ENCODE measurements at places on chromosomes 4 and X.

DNA sequence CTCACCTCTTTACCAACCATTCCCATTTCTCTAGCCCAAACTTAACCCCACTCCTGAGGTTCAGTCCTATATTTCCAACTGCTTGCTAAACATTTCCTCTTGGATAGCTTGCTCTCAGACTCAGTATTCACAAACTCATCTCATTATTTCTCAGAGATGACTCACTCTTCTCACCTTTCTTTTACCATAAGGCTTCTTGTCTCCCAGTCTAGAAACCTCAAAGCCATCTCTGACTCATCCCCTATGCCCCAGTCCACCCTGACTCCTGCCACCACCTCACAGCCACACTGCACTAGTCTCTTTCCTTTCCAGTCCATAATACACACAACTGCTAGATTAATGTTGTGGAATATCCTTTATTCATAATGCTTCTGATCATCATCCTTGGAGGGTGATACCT, 4.8 kb downstream of the FRMPD3 start:
- no peak for DNase-seq

GRCh38 chrX:96771486-96771885, 86.8 kb downstream of the DIAPH2 start:
- DNase-seq, result no peak

DNA sequence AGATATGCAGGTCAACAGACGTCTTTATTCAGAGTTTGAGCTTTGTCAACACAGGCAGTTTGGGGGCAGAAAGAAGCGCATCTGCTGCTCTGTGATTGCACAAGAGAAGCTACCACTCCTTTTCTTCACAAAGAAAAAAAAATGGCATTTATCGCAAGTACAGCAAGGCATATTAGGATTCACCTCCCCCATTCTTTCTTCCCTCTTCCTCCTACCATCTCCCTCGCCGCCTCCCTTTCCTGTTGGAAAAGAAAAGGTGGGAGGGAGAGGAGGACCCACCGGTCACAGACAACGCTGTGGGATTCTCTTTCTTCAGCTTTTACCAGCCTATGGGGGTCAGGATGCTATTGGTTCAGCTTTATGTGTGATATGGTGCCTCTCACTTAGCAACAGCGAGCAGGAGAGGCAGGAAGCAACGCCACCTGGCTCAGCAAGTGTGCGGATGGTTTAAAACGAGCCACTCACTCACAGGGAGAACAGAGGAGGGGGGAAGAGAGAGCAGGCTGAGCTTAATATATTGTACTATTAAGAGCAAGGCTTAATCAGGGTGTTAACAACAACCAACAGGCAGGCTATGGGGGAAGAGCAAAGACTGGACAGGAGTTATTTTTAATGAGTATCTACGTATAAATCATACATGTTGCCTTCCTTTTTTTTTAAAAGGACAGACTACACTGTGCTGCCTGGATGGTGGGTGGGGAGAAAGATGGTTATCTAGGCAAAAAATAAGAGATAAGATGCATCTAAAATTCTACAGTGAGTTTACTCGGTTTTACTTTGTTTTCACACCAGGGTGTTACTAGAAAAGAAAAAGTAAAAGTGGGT, 104.7 kb downstream of the MAML3 start:
- DNase-seq, result no peak

DNA sequence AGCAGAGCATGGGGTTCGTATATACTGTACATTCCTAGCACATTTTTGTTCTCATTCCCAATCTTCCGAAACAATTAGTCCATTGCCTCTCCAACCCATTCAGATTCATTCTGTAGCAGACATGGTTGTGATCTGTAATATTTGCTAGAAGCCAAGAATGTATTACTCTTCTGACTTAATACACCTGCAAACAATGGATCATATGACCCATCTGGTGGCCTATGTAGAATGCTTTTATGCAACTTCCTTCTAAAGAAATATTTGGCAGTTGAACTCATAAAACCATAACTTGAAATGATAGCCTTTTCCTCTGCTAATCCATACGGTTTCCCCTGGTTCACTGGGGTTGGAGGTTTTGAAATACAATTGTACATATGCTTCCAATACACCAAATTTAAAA, 32.8 kb upstream of the SGMS2 start:
- DNase-seq, result no peak

- DNase-seq, result no peak
Measured at GRCh38 chrX:131288738-131289511, at the start of gene IGSF1. IGSF1 (minus strand) TSS chrX:131289306; CDS start chrX:131286674, 2,632 bp downstream.

DNA sequence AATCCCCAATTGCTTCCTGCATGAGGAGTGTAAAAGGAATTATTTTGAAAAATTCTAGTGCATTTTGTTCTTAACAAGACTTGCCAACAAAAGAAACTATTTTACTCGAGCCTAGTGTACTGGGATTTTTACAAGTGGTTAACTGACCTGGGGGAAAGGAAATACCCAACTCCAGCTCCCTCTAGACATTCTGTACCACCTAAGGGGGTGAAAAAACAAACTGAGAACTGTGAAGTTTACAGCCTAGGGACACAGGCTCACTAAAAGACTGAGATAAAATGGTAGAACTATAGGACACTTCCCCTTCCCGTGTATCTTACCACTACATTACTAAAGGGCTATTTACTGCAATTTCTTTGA, 2.6 kb upstream of the ADH5 start:
- DNase-seq, result no peak

DNA sequence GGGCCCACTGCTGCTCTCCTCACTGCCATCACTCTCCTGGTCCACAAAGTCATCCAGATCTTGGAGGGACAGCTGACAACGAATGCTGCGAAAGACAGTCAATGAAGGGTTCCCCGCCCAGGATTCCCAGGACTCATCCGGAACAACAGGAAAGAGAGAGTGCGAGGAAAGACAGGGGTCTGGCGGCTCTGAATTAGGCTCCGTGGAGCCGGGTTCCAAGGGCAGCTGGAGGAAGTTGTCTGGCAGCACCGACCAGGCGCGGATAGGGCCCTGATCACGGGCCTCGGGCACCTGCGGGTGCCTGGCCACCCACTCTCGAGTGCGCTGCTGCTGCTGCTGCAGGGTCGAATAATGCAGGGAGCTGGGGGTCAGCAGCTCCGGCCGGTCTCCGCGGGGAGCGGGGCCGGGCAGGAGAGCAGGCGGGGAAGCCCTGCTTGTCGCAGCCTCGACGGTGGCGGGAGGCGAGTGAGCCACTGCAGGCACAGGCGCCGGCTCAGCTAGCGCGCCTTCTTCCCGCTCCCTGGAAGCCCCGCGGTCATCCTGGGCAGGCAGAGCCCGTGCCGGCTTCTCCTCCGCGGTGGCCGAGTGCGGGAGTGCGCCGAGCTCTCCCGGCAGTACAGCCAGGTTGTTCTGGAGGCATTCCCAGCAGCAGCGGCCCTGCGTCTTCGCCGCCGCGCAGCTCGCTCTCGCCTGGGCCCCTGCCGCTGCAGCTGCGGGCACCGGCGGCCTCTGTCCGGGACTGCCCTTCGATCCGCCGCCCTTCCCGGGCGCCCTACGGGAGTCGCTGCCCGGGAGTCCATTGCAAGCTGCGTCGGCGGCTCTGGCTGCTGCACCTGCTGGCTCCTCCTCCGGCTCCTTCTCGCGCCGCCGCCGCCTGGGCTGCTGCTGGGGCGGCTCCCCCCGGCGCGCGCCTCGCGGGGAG, 1.1 kb downstream of the SOWAHB start:
- no peak for DNase-seq

DNA sequence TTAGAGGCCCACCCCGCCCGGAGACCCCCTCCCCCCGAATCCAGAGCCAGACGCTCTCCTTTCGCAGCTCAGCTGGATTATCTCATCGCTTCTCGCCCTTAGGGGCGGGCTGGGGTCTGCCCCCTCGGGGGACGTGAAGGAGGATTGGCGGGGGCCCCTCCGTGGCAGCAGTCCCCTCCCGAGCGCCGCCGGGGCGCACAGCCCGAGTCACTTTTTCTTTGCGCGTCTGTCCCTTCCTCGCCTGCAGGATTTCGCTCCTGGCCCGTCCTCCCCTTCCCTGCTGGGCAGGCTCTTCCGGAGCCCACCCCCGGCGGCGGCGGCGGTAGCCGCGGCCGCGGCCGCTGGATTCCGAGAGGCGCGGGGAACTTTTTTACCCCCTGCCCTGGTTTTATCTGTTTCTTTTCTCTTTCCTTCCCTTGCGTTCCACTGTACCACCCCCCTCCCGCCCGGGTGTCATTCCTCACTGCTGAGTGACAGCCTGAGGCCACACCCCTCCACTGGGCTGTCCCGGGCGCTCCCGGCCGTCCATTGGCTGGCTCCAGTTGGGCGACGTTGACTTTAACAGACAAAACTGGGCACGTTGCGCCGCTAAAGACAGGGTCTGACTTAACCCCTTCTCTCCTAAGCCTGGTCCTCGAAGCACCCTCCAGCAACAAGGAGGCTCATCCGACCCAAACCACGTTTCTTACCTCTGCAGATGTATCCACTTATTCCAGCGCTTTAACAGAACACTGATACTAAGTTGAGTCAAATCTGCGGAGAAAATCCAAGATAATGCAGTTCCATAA, 492 bp upstream of the NKX3-2 start:
- no peak for DNase-seq

DNA sequence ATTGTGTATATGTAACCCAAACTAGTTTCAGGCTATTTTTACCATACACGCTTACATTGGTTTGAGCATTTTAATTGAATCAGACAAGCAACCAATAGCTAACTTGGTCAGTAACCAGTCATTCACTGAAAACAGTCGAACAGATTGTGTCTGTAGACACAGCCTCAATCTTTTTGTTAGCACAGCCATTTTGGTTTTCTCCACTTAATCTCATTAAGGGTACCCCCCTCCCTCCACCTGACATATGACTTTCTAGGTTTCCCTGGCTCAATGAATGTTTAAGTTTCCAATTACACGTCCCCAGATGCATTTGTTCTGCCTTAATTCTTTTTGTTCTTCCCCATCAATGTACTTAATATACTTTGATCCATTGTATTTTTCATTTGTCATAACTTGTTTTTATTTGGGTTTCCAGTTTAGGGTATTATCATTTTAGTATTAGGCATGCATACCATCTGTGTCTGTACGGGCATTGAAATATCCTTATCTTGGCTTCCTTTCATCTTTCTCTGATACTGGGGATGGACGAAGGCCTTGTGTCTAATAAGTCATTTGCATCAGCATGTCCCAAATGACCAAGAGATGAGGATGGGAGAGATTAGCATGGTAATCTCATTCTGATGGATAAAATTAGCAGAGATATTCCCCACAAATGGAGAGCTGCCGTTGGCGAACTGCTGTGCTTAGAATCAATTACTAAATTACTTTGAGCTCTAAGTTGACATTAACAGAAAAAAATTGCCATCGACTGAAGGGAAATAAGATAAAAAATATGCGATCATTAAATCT, 35.9 kb upstream of the PHOX2B start:
- no peak for DNase-seq

DNA sequence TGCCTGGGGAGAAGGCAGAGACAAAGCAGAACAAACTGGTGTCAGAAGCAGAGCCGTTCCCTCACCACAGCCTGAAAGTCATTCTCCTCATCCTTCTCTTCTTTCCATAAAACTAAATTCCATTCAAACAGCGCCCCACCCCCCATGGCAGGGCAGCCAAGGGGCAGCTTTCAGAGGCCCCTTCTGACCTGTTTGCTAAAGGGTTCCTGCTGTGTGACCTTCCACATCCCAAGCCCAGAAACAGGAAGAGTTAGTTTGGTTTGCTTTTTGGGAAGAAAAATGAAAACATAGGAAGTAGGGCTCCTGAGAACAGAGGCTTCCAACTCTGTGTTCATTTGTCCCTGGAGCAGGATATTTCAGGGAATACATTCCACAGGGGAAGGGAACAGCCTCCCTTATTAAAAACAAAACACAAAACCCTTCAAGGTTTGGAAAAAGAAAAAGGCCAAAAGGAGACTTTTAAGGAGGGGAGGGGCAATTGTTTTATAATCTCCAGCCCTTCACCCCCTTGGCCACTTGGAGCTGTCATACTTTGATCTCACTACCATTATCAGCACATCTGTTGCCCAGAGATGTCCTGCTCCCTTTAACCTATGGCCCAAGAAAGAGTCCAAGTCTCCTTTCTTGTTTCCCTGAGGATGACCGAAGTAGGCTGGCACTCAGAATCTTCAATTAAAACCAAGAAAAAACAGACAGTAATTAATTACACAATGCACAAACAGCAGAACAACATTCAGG, 25.3 kb downstream of the STARD8 start:
- no peak for DNase-seq

DNA sequence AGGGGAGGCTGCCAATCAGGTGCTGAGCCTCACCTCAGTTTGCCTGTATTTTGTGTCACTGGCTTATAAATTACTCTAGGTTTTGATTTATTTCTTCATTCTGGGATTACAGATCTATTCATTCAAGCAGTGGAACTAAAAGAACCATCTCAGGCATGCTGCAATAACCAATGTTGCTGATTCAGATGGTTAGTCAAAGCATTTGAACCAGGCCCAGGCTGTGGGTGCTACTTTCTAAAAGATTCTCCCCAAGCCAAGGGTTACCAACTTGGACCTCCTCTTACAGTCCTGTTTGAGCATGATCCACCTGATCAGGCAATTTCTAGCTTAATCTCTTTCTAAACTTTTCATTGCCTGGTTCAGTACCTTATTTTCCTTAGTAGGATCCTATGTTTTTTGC, 67.2 kb downstream of the TMEM131L start:
- no peak for DNase-seq

DNA sequence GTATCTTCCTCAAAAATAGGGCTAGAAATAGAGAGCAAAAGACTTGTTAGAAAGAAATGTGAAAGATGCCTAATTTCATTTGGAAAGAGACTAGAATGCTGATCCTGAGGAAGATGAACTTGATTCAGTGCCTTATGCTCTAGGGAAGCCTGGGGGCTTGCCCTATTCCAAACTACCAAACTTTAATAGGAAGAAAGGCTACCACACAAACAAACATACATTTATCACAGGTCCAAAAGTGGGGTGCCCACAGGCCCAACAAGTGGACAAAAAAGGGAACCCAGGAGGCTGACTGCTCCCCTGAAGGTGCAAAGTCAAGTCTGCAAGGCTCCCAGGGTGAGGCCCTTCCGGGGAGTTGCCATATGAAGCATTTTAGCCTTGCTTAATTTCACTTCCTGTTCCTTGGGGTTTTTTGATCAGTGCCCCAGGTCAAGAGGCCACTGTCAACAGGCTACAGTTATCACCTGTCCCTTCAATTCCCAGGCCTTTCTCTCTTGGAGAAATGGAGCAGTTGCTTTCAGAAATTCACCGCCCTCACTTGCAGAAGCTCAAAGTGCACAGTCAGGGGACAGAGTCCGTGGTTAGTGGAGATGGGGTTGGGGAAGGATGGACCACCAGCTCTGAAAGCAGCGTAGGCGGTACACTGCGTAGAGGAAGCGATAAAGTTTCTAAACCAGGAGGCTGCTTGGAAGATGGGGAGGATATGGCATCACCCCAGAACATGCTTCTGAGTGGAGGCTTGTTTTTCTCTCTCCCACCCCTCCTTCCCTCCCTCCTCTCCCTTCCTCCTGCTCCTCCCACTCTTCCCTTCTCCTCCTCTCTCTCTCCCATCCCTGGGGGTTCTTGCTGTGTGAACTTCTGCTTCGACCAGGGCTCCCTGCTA, 36.4 kb downstream of the TMEM154 start:
- no peak for DNase-seq

Measured in vagina (tissue), 2 donors.